Natural killer cell treated with Interleukin-12 subunit alpha and Interleukin-12 subunit beta and Interleukin-15 and Interleukin-18, amount 100 ng/mL, for 72 hours (primary cell): ENCODE measurements at places on chromosomes 4 and X.

GRCh38 chr4:180953572-180953971 is 1289.6 kb upstream of the TENM3 start:
- DNase-seq, result no peak

- DNase-seq, result no peak
Measured at GRCh38 chr4:185955826-185956543, 113.0 kb upstream of the TLR3 start.

DNA sequence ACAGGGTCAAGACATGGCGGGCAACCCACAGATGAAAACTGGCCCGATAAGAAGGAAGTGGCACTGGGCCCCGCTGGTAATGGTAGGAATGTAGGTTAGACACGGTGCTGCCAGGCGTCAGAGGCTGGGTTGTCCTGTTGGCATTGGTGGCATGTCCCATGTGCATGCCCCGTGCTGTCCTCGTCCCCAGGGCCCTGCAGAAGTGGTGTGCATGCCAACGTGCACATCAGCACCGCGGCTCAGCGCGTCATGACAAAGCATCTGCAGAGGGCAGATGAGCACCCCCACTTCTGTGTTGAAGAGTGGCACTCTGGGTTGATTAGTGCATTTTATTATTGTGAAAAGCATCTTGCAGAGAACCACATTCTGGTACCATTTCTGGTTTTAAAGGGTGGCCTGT is 35.6 kb downstream of the NELFA start:
- DNase-seq, result peak; percentile 8

DNA sequence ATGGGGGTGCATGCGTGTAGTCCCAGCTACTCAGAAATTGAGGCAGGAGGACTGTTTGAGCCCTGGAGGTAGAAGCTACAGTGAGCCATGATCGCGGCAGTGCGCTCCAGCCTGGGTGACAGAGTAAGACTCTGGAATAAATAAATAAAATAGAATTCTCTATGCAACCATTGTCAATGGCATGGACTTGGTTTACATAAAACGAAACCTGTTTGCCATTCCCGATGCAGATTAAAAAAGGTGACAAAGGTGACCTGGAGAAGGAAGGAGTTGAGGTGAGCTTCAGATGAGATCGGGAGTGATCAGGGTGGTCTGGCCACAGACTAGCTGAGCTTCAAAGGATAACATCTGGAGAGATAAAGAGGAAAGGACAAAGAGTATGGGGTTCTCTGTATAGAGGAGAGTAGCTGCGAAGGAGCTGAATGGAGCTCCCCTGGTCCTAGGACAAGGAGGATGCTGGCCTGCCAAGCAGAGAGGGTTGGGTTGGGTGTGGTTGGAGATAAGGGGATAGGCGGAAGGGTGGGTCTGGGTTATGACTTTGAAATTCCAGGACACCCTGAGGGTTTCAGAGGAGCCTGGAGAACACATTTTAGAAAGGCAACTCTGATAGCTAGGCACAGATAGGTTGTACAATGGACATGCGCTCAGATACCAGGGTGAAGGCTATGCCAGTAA is 98.6 kb downstream of the RBM47 start:
- DNase-seq, result no peak

- no peak for DNase-seq
Measured at GRCh38 chrX:13652287-13652793, 601 bp upstream of the TCEANC start.
